ENCODE measurements at places on chromosomes 6 and 20. TPM values are rescaled to one million over a fixed set of nuclear protein-coding genes. Genes with fewer than 3 reads are reported as not detected.

CLIC5 gene
- total RNA-seq, result not detected

PRICKLE4 gene
- 1.7 TPM for total RNA-seq

- no peak for DNase-seq
Observed at GRCh38 chr6:157713451-157714152, 109.4 kb upstream of the SNX9 start.

DNA sequence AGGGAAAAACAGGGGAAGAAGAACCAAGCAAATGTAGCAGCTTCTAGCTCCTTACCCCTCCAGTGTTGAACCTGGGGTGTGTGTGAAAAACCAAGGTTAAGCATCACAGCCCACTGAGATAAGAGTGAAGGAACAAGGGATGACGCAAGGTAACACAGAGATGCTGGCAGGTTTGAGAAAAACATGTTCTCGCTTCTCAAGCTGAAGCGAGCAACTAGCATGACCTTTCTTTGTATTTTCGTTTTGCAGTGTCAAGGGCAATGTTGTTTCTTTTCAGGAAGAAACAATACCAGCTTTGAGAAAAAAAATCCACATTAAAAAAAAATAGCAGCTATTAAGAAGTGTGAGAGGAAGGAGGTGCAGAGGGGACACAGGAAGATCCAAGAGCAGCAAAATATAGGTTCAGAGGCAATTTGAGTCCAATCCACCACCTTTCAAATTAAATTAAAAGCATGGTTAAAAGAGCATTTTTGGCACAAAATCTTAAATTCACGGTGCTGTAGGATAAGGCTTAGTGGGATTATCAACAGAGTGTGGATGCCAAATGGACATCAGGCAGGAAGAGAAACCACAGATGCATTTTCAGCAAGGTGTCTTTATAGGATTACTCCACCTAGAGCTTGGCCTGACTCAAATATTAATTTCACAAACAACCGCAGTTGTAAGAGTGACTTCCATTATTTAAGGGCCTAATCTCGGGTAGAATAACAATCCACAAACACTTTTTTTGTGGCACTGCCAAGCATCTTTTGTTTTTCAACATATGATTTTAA, 70.9 kb downstream of the SYNE1 start:
- DNase-seq, result no peak

DNA sequence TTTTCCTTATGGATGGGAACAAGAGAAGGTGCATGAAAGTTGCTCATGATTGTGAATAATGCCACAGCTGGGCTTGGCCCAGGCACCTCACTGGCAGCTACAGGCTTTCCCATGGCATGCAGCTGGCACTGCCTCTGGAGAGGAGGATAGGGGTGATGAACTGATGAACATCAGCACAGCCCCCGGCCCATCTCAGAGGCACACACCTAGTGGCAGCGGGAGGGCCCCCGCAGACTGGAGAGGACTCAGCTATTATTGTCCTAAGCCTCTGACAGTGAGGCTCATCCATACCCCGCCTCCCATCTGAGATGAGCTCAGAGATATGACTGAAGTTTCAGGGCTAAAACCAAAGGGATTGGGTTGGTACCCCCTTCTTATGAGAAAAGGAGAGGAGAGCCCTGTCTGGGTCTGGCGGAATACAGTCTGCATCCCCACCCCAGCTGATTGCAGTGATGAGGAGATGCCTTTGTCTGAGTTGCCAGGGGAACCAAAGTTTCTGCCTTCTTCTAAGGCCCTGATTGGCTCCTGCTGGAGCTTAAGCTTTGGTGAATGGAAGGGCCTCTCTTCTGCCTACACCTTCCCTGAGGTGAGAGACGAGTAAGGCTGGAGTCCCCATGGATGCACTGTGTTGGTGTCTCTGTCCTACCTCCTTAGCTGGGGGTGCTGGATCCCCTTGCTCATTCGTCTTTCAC, 27.6 kb upstream of the EPB41L1 start:
- DNase-seq, result no peak

GRCh38 chr6:148866657-148867268, 119.9 kb downstream of the UST start:
- no peak for DNase-seq

- DNase-seq, result peak; percentile 97
Observed at GRCh38 chr6:31665501-31666336, at the start of gene CSNK2B. Gene CSNK2B, plus strand, starts transcription at chr6:31666080. Its CDS starts 752 bp downstream, at chr6:31666832.

DNA sequence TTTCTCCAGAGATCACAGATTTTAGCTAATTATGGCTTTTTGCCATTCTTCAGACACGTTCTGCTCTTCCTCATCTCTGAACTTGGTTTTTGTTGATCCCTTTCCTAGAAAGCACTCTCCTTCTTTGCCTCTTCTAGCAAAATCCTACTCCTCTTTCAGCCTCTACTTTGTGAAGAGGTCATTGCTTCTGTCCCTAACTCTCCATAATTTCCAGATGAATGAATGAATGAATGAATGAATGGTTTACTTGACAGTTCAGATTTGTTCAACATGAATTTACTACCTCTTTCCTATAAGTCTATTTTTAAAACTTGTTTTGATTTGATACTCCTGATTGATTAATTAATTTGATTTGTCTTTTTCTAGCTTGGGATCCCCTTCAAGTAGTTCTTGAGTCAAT, 94.0 kb upstream of the IFNGR1 start:
- no peak for DNase-seq

- DNase-seq, result no peak
Observed at GRCh38 chr6:85458184-85458583, 8.3 kb downstream of the NT5E start.

DNA sequence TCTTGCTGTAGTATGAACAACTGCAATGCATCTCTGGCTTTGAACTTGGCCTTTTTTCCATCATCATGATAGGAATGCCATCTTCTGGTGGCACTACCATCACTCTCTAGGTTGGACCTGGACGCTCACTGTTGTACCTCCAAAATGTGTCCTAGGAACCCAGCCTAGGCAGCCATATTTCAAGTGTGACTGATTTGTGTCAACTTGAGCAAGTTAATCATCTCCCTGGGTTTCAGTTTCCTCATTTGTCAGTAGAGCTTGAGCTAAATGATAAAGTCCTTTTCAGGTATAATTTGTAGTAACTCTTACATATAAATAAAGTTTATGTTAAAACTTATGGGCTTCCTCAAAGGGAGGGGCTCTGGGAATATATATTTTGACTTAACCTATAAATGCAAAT, 241.7 kb upstream of the CEP162 start:
- no peak for DNase-seq

GRCh38 chr6:165059032-165059431, 250.4 kb downstream of the C6orf118 start:
- DNase-seq, result peak; percentile 90

DNA sequence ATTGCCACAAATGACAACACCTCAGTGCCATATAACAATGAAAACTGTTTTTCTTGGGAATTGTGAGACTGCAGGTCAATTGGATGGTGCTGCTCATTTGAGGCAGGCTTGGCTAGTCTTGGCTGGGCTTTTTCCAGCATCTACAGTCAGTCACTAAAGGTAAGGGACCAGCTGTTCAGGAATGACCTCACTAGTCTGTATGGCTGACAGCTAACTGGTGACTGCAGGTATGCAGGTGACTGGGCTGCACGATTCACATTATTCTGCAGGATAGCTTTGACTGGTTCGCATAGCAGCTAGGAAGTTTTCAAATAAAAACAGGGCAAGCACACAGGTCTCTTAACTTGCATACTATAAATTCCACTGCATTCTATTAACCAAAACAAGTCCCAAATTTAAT, 22.1 kb upstream of the HMGCLL1 start:
- DNase-seq, result no peak

- no peak for DNase-seq
Observed at GRCh38 chr20:59999502-59999901, 41.3 kb downstream of the CDH26 start.

All from PC-3 (cell line).